ENCODE measurements at places on chromosomes 3 and 15.

GRCh38 chr3:127478922-127479321, 111.6 kb downstream of the TPRA1 start:
- DNase-seq: no peak

GRCh38 chr3:22704571-22705354, 498.4 kb upstream of the UBE2E2 start:
- no peak for DNase-seq

GRCh38 chr3:99846477-99847160, 29.0 kb downstream of the CMSS1 start:
- no peak for DNase-seq

- no peak for DNase-seq
Measured at GRCh38 chr3:81579744-81580143, 181.7 kb downstream of the GBE1 start.

DNA sequence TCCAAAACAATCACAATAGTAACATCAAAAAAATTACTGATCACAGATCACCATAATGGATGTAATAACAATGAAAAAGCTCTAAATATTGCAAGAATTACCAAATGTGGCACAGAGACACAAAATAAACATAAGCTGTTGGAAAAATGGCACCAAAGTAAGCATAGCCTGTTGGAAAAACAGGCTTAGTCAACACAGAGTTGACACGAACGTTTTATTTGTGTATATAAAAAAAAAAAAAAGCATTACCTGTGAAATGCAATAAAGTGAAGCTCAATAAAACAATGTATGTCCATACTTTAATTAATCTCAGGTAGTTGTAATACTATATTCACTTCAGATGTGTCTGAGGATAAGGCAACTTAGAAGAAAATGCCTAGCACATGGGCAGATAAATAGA, 77.1 kb downstream of the NR1I2 start:
- DNase-seq: no peak

DNA sequence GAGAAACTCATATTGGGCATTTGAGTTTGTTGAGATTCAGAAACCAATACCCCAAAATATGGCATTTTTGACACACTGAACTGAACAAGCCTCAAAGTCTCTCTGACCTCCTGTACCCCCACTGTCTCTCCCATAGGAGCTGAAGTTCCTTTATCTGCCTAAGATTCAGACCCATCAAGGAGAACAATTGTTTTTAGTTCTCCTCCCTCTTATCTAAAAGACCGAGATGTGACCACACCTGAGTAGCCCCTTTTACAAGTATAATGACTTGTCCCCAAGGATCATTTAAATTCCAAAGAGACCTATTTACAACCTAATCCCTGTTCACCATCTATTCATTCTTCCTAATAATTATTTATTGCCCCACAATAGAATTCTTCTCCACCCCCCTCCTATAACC, 122.1 kb upstream of the PLAAT1 start:
- DNase-seq: no peak

DNA sequence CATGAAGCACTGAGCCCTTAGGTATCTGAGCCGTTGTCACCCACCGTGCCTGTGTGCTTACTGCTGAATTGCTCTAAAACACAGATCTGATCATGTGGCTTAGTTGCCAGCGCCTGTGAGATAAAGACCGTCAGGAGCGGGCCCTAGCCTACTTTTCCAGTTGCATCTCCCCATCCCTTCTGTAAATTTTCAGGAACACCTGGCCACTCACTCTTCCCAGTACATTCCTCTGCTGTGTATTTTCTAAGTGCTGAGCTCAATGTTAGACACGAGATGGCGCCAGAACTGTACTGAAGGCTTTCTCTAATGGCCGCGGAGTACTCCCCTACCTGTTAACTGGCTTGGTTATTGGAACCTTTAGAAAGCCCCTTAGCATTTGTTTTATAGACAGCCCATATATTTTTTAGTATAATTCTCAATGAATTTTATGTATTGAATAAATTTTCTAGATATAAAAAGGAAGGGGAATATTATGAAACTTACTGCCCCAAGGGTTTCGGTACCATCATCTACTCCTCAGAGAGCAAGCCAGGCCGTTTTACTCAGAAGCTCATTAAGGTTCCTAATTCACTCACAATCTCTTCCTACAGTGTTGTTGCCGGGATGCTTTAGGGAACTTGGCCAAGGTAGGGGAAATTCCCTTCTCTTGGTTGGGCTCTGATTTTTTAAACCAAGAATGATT, 16.7 kb upstream of the WNT7A start:
- DNase-seq: no peak
